NCI-H2029 (cell line): ENCODE measurements at places on chromosomes 5 and 9.

- no peak for DNase-seq
Observed at GRCh38 chr9:89498852-89499480, 1.1 kb upstream of the SEMA4D start.

- DNase-seq: no peak
Observed at GRCh38 chr5:74261866-74262265, 378.7 kb downstream of the ENC1 start.

DNA sequence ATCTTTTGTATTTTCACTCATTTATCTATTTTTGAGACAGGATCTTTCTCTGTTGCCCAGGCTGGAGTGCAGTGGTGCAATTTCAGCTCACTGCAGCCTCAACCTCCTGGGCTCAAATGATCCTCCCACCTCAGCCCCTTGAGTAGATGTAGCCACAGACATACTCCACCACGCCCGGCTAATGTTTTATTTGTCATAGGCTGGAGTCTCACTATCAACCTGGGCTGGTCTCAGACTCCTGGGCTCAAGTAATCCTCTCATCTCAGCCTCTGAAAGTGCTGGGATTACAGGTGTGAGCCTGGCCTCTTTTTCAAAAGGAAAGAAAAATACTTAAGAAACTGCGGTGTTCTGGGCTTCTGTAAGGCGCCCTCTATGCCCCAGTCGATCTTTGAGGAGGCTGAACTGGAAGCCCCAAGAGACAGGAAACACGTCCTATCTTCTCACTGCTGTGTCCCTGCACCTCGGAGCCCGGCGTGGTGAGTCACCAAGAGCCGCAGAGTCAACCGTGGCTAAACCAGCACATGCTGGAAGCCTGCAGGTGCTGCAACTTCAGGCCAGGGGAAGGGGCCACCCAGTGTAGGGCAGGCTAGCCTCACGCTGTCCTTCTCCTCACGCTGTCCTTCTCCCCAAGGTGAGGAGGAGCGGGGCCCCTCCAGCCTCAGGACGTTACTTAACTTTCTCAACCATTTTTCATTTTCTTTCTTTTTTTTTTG lies 15.2 kb upstream of the LHX3 start:
- DNase-seq: no peak

GRCh38 chr5:148685520-148686134 lies 31.3 kb upstream of the HTR4 start:
- DNase-seq: no peak

- no peak for DNase-seq
Observed at GRCh38 chr9:129012343-129012742, 15.8 kb downstream of the SH3GLB2 start.

GRCh38 chr5:43314724-43315123 lies 1.5 kb upstream of the HMGCS1 start:
- DNase-seq: no peak

DNA sequence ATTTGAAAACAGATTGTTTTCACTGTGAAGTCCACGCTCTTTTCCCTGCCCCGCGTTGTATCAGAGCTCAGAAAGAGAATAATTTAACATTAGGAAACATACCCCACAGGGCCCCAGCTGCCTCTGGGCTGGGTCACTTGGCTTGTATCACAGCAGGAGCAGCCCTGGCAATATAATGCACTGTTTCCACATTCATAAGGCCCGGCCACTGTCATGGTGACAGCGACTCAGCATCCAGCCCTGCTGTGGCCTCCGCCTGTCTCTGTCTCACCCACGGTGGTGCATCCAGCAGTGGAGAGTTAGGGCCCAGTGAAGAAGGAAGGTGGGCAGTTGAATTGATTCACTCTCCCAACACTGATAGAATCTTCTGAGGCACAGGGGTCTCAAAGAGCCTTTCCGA lies 188.9 kb downstream of the NSG2 start:
- DNase-seq: no peak

DNA sequence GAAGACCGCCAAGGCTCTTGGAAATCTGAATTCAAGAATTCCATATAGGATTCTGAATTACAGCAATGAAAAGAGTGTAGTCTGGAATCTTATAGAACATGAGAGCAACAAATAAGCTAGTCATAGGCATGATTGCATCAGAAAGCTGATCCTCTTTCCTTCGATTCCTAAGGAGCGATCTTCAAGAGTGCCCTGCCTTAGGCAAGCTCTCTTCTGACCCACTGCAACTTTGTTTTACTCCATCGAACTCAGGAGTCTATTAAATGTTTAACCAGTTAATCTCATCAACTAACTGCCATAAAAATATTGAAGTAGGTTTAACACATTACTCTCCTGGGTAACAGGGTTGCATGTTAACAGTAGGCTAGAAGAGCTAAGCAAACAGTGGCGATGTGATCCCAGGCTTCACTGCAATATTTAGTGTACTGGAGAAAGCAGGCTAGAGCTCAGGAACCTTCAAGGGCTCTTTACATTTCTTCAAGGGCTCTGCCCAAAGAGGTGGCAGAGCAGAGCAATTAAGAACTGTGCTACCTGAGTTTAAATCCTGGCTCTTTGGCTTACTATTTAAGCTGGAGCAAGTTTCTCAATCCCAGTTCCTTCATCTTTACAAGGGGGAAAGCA lies 146.3 kb downstream of the RORB start:
- DNase-seq: peak; percentile 36

GRCh38 chr5:7000310-7000709 lies 287.1 kb downstream of the TENT4A start:
- DNase-seq: no peak

- DNase-seq: no peak
Observed at GRCh38 chr5:148965511-148966265, 97.2 kb downstream of the SH3TC2 start.

- no peak for DNase-seq
Observed at GRCh38 chr5:56688402-56688801, 126.9 kb upstream of the MAP3K1 start.

DNA sequence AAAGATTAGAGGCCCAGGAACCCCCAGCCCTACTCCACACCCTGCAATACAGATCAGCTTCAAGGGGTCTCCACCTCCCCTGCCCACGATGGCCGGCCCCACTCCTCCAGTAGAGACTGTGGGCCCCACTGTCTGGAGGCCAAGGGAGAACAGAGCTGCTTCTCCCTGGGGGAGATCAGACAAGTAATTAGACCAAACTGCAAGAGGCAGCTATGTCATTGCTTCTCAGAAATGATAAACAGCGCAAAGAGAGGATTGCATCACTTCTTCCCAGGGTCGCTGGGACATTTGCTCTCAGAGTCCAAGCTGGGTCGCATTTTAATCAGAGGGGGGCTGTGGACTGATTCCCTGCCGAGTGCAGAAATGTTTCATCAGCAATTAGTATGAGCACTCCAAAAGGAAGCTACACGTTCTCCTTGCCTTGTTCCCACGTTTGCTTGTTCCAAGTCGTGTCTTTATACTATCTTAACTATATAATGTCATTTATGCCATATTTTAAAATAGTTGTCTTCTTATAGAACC lies 59.9 kb downstream of the ROPN1L start:
- DNase-seq: no peak

DNA sequence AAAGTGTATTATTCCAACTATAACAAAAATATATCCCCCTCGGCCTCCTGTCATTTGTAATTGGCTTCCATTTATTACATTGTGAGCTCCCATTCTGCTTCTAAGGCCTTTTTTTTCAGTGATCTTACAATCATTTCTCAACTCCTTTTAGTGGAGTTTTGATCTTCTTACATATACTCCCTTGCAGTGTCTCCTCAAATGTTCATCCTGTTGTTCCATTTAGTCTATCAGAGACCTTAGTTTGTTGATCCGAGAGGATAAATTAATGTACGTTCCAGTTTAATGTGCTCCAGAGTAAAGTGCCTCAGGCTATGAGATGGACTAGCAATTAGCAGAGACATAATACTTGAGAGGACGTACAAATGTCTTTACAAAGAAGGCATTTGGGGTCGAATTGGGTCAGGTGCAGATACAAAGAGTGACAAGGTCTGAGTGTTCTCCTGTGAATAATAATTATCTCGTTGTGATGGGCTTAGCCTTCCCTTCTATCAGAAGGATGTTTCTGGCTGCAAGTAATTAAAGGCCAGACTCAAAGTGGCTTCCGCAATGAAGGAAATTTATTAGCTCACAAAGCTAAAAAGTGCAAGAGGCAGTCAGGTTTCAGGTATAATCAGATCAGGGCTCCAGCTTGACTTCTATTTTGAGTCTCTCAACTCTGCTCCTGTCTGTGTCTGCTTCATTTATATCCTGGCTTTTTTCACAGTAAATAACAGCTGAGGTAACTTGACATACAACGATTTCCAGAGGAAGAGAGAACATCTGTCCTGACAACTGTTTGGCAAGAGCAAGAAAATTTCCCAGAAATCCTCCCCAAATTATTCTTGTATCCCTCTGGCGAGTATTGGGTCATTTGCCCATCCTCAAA lies 30.1 kb downstream of the ARRDC3 start:
- DNase-seq: no peak

- no peak for DNase-seq
Observed at GRCh38 chr5:20445326-20445860, 457.4 kb upstream of the CDH18 start.

GRCh38 chr5:134119720-134120119 lies 5.2 kb downstream of the TCF7 start:
- DNase-seq: no peak

- DNase-seq: no peak
Observed at GRCh38 chr5:43485406-43485805, 1.7 kb upstream of the TMEM267 start.

- DNase-seq: no peak
Observed at GRCh38 chr5:58156973-58157701, 302.7 kb downstream of the PLK2 start.

DNA sequence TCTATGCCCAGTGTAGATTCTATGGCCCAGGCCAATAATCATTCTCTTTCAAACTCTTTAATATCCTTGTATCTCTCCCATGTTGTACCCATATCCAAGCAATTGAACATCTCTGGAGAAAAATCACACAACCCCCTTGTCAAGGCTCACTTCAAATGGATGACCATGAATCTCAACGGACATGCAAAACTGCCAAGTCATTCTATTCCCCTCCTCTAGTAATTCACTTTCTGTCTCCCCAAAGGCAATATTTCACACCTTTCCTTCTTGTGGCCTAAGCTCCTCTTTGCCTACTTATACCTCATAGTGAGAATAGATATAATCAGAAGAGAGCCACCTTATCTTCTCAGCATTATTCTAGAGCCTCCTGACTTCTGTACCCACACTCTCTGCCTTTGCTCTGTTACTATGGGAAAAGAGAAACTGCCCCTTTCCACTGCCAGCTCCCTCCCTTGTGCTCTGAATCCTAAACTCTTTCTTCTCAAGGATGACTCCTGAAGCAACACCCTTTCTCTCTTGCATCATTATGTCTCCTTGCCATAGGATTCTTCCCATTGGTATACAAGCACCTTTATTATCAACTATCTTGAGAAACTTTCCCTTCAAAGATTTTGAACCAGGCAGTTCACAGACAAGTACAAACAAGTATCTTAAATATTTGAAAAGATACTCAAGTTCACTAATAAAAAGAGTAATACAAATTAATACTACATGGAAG lies 66.1 kb downstream of the RPS23 start:
- DNase-seq: no peak

DNA sequence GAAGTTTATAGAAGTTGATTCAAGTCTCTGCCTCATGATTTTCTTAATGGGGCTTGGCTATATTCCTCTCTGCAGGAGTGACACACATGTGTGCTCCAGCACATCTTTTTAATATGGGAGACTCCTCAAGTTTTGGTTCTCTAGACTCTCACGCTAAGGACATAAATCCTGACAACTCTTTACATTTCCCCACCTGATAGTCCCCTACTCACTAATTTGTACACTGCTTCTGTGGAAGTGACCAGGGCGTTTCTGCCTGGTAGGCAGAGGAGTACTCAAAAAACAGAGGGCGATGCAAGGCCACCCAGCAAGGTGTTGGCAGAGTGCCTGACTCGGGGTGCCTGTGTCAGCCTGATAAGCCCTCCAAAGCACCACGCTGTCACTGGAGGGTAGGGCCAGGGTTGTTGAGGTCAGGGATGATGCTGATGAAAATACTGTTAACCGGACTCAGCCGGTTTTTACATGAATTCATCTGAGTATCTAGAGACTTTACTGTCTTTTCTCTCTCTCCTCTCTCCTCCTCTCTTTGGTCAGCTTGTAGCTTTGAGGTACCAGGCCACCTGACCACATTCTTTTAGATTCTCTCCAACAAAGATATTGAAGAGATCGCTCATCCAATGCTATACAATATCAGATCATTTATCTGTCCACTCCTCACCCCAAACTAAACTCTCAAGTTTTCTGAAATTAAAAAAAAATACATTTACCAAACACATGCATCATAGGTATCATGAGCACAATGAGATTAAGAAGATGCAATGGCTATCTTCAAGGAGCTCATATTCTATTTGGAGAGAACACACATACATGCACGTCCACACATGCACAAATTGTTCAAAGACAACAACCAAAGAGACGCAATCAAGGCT lies 205.2 kb downstream of the PIK3R1 start:
- DNase-seq: no peak

DNA sequence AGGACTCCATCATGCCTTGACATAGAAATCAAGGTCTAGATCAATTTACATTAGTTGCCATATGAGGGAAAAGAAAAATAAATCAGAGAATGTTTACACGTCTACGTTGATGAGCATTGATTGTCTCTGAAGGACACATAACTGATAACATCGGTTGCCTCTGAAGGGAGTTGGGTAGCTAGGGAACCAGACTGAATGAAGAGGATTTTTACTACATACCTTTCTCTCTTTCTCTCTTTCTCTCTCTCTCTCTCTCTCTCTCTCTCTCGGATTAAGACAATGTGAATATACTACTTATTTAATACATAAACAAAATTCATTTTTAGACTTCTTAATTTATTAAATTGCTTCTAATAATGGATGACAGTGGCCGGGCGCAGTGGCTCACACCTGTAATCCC lies 118.4 kb upstream of the DAPK1 start:
- DNase-seq: no peak

- DNase-seq: no peak
Observed at GRCh38 chr9:116209414-116210116, 56.0 kb downstream of the PAPPA start.

GRCh38 chr5:79081779-79082178 lies 12.2 kb downstream of the BHMT2 start:
- no peak for DNase-seq

DNA sequence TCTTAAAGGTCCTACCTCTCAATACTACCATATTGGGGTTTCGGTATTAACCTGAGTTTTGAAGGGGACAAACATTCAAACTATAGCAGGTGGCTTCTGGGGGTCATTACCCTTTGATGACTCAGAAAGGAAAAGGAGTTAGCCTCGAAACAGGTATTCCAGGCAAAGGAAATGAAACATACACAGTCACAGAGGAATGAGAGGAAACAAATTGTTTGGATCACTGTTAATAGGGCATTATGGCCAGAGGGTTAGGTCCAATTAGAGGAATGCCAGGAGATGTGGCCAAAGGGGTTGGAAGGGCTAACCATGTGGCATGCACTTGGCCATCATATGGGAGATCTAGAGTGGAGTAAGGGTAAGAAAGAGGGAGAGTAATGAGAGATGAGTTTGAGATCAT lies 23.9 kb upstream of the NIM1K start:
- DNase-seq: no peak
